ENCODE measurements at places on chromosomes 16 and 17.

DNA sequence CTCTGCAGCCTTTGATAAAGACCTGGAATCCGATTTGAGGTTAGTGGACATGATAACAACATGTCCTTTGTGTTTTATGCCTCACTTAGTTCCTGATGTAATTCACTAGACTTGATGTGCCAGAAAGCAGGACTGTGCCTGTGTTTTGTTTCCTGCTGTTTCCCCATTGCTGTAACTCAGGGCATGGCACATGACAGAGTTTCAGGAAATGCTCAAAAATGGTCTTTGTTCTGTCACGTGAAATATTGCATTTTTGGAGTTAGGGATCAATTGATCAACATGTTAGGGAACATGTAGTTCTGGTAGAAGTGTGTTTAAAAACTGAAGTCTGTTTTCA lies 32.8 kb downstream of the DHX38 start:
- DNase-seq, result no peak

GRCh38 chr17:17794382-17794781 lies 42.4 kb downstream of the SREBF1 start:
- no peak for DNase-seq

GRCh38 chr17:19347323-19348080 lies 15.0 kb downstream of the B9D1 start:
- DNase-seq, result no peak

DNA sequence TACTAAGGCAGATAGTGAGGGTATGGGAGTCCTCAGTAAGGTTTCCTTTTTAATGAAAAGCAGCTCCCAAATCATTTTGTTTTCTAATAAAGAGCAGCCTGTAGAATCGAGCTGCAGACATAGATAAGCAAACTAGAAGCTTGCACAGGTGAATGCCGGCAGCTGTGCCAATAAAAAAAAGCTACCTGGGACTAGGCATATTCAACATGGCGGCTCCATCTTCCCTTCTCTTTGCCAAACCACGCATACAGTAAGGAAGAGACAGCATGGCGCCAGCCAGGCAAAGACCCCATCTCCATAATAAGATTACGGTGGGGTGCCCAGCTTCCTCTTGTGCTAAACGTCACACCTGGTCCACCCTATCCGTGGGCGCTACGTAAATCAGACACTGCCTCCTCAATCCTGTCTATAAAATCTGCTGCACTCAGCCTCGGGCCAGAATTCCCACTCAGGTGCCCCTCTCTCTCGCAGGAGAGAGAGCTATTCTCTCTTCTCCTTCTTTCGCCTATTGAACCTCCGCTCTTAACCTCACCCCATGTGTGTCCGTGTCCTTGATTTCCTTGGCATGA lies 92.7 kb upstream of the FA2H start:
- no peak for DNase-seq

- no peak for DNase-seq
Measured at GRCh38 chr16:86794216-86794864, 216.0 kb downstream of the FOXL1 start.

Measured in stimulated activated CD4-positive, alpha-beta T cell treated with anti-CD3 and anti-CD28 coated beads, Interleukin-2, amount 100 ng/mL, for 24 hours (primary cell).